ENCODE measurements at places on chromosomes 7 and 10.
A peak's percentile ranks its signal among the peaks of the same experiment; 100 is the strongest.

- DNase-seq, result no peak
Measured at GRCh38 chr10:58201704-58202103, 66.0 kb downstream of the IPMK start.

- no peak for DNase-seq
Measured at GRCh38 chr10:112581921-112582320, 134.9 kb downstream of the VTI1A start.

- no peak for DNase-seq
Measured at GRCh38 chr7:76330673-76331072, 28.1 kb downstream of the YWHAG start.

GRCh38 chr7:66859794-66860645, 61.0 kb upstream of the TMEM248 start:
- peak; percentile 27 for DNase-seq

DNA sequence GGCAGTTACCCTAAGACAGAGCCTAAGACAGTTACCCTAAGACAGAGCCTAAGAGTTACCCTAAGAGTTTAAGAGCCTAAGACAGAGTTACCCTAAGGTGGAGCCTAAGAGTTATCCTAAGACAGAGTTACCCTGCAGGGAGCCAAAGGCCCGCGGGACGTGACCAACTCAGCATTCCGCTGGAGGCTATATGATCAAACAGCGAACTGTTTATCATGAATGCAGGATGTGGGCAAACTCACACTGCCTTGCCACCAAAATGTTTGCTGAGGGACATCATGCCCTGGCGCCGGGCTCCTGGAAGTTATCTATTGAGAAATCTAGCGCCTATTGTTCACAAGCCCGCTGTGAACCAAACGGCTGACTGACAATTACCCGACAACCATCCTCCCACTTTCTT, 49.9 kb downstream of the BLVRA start:
- DNase-seq, result no peak

- no peak for DNase-seq
Measured at GRCh38 chr7:17965603-17966002, 25.3 kb upstream of the SNX13 start.

GRCh38 chr7:129741743-129742213, 130.3 kb downstream of the NRF1 start:
- no peak for DNase-seq

GRCh38 chr10:3886191-3886590, 101.2 kb upstream of the KLF6 start:
- no peak for DNase-seq

DNA sequence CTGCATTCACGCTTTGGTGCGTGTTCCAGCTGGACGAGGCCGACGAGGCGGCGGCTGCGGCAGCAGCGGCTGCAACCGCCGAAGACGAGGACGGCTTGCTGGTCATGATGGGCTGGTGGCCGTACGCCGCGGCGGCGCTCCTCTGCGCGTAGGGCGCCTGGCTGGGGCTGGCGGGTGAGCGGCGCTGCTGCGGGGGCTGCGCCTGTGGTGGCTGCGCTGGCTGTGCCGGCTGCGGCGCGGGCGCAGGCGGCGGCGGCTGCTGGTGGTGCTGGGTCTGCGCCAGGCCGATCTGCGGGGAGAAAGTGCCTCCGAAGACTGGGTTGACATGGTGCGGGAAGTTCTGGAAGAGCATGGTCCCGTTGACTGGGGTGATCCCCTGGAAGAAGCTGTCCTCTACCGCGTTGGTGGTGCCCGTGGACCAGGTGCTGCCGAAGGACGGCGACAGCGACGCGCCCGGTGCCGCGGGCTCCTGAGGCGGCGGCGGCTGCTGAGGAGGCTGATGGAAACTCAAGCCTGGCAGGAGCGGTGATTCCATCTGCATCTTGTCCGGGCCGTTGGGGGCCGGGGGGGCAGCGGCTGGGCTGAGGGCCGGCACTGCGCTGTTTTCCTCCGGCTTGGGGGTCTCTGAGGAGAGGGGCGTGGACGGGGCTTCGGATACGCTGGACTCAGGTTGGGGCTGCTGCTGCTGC, 51.1 kb downstream of the CPEB3 start:
- DNase-seq, result peak; percentile 25

DNA sequence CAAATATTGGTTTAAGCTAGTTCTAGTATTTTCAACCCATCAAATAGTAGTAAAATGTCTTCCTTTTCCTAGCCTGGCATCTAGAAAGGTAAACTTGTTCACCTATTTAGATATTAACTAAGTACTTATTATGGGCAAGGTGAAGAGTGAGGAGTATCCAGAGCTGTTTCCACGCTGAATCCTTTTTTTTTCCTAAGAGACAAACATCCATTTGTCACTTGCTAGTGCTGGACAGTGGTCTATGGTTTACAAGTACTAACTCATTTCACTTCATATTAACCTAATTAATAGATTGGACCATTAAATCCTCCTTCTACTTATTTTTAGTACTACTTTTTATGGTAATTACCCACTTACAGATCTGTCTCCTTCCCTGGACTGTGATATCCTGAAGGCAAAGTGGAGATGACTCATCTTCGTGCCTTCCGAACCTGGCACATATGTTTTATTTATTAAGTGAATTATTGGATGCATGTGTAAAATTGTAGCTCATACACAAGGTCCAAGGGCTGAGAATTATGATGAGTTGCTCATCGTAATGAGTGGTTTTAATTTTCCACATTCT, 159.6 kb upstream of the IGFBP3 start:
- DNase-seq, result no peak

GRCh38 chr7:157113607-157114006, 25.1 kb upstream of the UBE3C start:
- no peak for DNase-seq

- DNase-seq, result no peak
Measured at GRCh38 chr10:21705142-21705827, 171.3 kb downstream of the MLLT10 start.

DNA sequence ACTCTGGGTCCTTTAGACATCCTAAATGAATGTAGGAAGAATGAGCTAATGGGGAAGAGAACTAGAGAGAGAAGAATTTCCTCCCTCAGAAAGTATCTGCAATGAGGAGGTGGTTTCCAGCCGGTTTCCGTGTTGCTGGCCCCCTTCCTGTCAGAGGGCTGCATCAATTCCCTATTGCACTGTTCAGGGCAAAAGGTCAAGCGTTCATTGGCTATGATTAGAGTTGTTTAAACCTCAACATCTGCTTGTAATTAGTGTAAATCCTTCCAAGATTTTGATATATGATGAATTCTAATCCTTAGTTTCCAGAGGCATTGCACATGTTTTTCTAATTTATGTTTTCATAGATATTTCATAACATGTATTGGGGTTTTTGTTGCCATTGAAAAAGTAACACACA, 107.3 kb upstream of the SGCE start:
- DNase-seq, result no peak

GRCh38 chr7:157609516-157609915, 272.7 kb downstream of the DNAJB6 start:
- DNase-seq, result no peak

GRCh38 chr10:78260141-78260540, 226.5 kb downstream of the RPS24 start:
- DNase-seq, result no peak

- no peak for DNase-seq
Measured at GRCh38 chr7:46742601-46743000, 821.5 kb upstream of the IGFBP3 start.

- no peak for DNase-seq
Measured at GRCh38 chr10:86253091-86254072, 113.2 kb downstream of the GRID1 start.

GRCh38 chr10:43978091-43978490, 329.4 kb upstream of the ZNF32 start:
- DNase-seq, result no peak

DNA sequence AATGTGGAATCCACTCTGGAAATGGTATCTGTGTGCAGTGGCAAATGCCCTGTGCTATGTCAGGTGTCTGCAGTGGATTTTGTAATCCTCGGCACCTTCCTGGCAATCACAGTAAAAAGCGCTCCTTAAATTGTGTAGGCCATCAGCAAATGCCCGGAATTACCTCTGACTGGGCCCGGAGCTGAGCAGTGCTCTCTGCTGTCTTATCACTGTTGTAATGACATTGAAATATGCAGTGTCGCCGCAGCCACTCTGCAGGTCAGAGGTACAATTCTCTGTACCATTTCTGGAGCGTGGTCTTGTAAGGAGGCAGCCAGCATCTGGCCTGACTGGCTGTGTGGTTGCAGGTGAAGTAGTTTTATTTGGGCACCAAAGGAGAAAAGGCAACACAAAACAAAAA, 416.4 kb upstream of the MKI67 start:
- DNase-seq, result no peak

DNA sequence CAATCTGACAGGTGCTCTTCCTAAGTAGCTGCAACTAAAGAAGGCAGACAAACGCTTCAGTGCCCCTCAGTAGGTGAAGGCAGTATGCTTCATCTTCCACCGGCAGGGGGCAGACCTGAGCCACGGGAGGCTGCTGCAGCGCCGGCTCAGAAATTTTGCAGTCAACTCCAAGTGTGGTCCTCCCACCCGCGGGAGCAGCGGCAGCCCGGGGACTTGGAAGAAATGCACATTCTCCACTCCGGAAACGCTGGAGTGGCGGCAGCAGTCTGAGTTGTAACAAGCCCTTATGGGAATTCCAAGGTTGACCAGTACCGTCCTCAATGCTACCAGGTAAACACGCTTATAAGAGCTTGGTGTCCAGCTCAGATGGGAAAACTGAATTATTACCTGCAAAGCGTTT, 3.4 kb downstream of the IGFBP3 start:
- DNase-seq, result peak; percentile 66

- DNase-seq, result no peak
Measured at GRCh38 chr10:75110006-75110632, 1.3 kb upstream of the SAMD8 start.

GRCh38 chr10:30687698-30688213, 58.2 kb upstream of the LYZL2 start:
- DNase-seq, result peak; percentile 77

GRCh38 chr7:601036-601594, 81.5 kb upstream of the PDGFA start:
- DNase-seq, result no peak

GRCh38 chr7:81507221-81507620, 262.6 kb downstream of the HGF start:
- DNase-seq, result no peak

- DNase-seq, result no peak
Measured at GRCh38 chr10:104317269-104317710, 21.0 kb downstream of the ITPRIP start.

DNA sequence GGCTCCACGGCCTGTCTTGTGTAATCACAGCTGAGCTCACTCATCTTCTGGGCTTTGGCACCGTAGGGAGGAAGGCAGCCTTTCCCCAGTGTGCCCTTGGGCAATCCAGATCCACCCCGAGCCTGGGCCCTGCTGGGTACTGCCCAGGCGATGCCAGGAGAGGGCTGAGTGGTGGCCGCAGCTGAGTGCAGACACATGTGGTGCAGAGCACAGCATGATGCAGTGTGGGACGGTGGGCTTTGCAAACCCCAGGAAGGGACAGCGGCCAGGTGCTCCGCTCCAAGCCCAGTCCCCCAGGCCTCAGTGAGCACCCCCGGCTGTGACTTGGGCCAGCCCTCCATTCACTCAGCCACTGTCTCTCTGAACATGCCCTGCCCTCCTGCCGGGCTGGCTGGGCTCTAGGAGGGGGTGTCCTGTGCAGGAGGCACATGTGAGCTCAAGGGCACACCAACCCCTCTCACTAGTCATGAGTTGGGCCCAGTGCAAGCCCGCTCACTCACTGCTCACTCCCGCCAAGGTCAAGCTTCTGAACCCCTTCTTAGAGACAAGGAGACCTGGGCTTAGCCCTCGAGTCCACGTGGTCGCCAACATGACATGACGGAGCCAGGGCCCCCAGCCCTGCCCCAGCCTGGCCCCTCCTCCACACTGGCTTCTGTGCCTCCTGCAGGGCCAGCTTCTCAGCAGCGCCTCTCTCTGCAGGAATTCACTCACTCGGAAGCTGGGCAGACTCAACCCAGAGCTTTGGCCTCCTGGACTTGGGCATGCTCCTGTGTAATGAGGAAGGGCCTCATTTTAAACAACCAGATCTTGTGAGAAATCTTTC, 77.5 kb upstream of the INSIG1 start:
- no peak for DNase-seq

DNA sequence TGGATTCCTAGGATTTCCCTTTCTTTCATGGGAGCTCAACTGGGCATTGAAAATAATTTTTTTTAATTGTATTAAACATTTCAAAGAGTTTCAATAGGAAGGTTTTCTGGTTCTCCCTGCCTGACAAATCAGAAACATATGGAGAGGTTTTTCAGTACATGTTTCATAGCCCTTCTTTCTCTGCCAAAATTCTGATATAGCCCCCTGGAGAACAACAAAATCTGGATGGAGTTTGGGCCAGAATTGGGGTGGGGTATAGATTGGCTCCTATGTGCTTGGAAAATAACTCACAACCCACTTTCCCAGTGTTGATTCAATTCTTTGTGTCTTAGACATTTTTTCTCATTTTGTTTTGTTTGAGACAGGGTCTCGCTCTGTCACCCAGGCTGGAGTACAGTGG, 24.6 kb upstream of the EIF4H start:
- DNase-seq, result no peak

DNA sequence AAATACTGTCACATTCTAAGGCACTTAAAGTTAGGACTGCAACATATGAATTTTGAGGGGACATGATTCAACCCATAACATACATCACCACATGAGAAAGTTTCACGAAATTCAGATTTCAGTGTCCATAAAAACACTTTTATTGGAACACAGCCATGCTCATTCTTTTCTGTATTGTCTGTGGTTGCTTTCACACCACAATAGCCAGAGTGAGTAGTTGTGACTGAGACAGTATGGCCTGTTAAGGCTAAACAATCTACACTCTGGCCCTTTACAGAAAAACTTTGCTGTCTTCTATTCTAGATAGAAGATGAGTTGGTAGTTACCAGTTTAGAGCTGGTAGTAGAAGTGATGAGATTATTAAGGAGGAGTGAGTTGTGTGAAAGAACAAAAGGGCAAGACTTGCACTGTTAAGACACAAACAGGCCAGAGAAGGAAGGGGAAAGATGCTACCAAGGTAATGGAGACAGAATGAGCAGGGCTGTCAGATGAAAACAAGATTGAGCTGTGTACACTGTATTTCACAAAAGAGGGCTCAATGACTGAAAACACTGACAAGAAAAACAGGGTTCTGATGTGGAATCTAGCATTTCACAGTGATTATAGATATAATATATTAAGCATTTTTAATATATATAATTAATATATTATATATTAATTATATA, 108.6 kb downstream of the PPP1R3A start:
- no peak for DNase-seq

- DNase-seq, result no peak
Measured at GRCh38 chr10:11036424-11037011, 18.8 kb downstream of the CELF2 start.

- DNase-seq, result no peak
Measured at GRCh38 chr7:138584283-138584682, 116.9 kb downstream of the SVOPL start.

GRCh38 chr10:105509517-105509916, 868.4 kb downstream of the SORCS3 start:
- no peak for DNase-seq

Data from activated T-cell treated with anti-CD3 and anti-CD28 coated beads for 48 hours (primary cell).